Activated naive CD4-positive, alpha-beta T cell treated with anti-CD3 and anti-CD28 coated beads, Interleukin-2, amount 10 ng/mL, durations not matched to agents 5 hours and 36 hours (primary cell): ENCODE measurements at places on chromosomes 16 and 17. TPM values are rescaled to one million over a fixed set of nuclear protein-coding genes. Genes with fewer than 3 reads are reported as not detected.

Gene GLIS2
- 0.38 TPM for total RNA-seq

Gene CACNG4
- not detected for total RNA-seq

Gene SULT1A1
- total RNA-seq, result 14.7 TPM

Gene INTS2
- 20.9 TPM for total RNA-seq

Gene ZNF597
- total RNA-seq, result 2.5 TPM

Gene SLC16A11
- total RNA-seq, result 0.12 TPM
